ENCODE measurements at places on chromosomes 1 and 21.

GRCh38 chr1:179298952-179299351, 5.4 kb downstream of the SOAT1 start:
- H3K36me3 ChIP-seq: no peaks in the 10 kb centered on the region
- no peaks in the 10 kb centered on the region for H3K27me3 ChIP-seq
- H3K4me3 ChIP-seq: no peak overlapping the region

DNA sequence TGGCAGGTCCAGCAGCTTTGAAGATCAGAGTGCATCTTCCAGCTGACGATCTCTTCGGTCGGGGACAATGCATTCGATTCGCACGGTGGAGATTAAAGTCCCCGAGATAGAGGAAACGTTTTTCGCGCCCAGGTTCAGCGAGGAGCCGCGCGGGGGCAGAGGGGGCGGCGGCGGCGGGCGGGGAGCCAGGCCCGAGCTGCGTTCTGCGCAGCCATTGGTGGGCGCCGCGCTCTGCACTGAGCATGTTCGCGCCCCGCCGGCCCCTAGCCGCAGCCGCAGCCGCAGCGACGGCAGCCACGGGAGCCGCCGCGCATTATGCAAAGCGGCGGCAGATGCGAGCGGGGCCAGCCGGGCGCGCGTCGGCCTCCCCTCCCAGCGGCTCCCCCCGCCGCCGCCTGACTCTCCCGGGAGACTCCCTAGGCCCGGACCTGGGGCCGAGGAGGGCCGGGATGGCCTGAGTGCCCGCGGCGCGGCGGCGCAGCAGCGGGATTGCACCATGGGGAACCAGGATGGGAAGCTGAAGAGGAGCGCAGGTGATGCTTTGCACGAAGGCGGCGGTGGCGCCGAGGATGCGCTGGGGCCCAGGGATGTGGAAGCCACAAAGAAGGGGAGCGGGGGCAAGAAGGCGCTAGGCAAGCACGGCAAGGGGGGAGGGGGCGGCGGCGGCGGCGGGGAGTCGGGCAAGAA, at the start of gene FMN2:
TSS of gene FMN2 (plus strand) at position 270 of the 687 bp plus-strand sequence. CDS start at position 497, 227 bp downstream.
- peaks cover 2% of the 10 kb centered on the region for H3K4me1 ChIP-seq
- H3K27me3 ChIP-seq: peaks cover 21% of the 10 kb centered on the region
- no peaks in the 10 kb centered on the region for H3K36me3 ChIP-seq

GRCh38 chr1:63593886-63594605, 835 bp downstream of the PGM1 start:
- H3K27me3 ChIP-seq: no peaks in the 10 kb centered on the region
- peak; percentile 91 for DNase-seq
- peak overlapping the region; percentile 82 for H3K27ac ChIP-seq
- H3K4me3 ChIP-seq: peak overlapping the region; percentile 87
- no peaks in the 10 kb centered on the region for H3K36me3 ChIP-seq

DNA sequence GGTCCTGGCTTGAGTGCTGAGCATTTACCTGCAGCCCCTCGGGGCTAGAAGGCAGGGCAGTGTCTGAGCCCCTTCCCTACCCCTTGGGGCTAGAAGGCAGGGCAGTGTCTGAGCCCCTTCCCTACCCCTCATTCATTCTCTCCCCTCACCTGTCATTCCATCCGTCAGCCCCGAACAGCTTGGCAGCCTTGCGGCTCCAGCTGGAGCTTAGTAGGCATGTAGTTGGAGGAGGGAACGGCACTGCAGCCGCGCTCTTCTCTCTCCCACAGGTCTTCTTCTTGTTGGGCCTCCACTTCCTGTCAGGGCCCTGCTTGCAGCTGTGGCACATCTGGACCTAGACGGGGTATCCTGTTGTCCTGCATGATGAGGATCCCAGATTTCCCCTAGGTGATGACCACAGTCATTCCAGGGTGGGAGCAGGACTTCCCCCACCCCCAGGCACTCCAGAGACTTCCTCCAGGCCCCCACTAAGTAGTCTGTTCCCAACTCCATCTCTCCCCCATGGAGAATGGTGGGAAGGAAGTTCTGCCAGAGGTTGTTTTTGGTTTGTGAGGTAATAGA, 22.2 kb downstream of the MAPKAPK2 start:
- H3K4me3 ChIP-seq: no peak overlapping the region
- DNase-seq: no peak
- no peak overlapping the region for H3K27ac ChIP-seq

DNA sequence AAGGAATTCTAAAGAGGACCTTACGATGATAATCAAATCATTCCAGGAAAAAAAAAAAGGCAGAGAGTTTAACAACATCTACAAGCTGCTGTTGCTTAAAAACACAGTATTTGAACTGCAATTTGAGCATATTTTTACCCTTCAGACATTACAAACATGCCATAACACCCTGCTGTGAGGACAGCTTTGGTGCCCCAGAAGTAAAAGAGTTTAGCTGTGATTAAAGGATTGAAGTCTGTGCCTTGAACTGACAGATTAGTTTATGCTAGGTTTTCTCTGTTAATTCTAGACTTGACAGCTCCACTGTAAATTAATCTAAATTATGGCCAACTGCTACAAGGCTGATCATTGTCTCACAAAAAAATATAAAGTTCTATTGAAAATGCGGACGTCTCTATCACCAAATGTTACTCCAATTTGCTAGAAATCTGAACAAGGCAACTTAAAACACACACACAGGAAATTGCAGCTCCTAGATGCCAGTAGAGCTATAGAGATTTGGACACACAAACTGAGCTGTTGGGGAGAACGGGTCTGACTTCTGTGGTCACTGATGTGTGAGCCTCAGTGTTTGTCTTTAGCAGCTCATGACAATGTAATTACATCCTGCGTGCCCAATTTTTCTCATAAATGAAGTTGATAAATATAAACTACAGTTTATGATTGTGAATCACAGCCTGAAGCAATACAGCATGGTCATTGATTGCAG, 217.9 kb downstream of the NTNG1 start:
- H3K36me3 ChIP-seq: no peaks in the 10 kb centered on the region
- H3K4me3 ChIP-seq: no peak overlapping the region
- H3K4me1 ChIP-seq: no peaks in the 10 kb centered on the region
- no peaks in the 10 kb centered on the region for H3K27me3 ChIP-seq
- no peak for DNase-seq
- no peak overlapping the region for H3K27ac ChIP-seq

All from kidney (tissue), 22 donors.